T-cell (primary cell): ENCODE measurements at places on chromosomes 4 and X.

GRCh38 chrX:29862126-29862677 is 353.2 kb upstream of the MAGEB2 start:
- no peak for DNase-seq

- no peak for DNase-seq
Measured at GRCh38 chr4:183141997-183142396, 42.9 kb downstream of the WWC2 start.

DNA sequence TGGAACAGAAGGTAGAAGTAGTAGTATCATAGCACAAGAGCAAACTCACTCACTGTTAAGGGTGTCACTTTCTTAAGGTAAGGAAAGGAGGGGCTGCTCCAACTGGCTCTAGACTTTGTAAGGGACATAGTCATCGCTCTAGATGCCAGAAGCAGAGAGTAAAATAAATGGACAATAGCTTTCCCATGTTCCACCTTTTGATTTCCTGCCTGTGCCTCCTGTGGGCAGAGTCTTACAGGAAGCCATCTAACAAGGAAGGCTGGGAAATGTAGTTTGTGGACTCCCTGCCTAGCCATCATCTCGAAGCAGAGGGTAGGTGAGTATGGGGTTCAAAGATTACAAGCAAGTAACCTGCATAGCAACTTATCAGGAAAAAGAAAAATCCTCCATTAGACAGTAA is 1.7 kb upstream of the METTL14 start:
- no peak for DNase-seq

GRCh38 chrX:139204571-139204897 is 326.0 kb upstream of the F9 start:
- no peak for DNase-seq

- no peak for DNase-seq
Measured at GRCh38 chr4:125904802-125905201, 590.0 kb downstream of the FAT4 start.

- DNase-seq: no peak
Measured at GRCh38 chr4:151331276-151332042, 6.1 kb upstream of the SH3D19 start.
